ENCODE measurements at places on chromosomes 1 and 21. TPM values are rescaled to one million over a fixed set of nuclear protein-coding genes. Genes with fewer than 3 reads are reported as not detected.

The LRRC53 gene
- total RNA-seq = not detected

The PCP4 gene
- not detected for total RNA-seq

The PROK1 gene
- not detected for total RNA-seq

The PODN gene
- total RNA-seq = not detected

The FMO2 gene
- total RNA-seq = not detected

The NBPF20 gene
- 1.2 TPM for total RNA-seq

The OR2AJ1 gene
- not detected for total RNA-seq

The ADAM30 gene
- total RNA-seq = not detected

The RNU1-3 gene
- 1,570 TPM for total RNA-seq

The OR2M2 gene
- not detected for total RNA-seq

The PPCS gene
- 46.8 TPM for total RNA-seq

The COL16A1 gene
- not detected for total RNA-seq

The MIXL1 gene
- total RNA-seq = not detected

The KCNE1 gene
- total RNA-seq = not detected

The BRDT gene
- total RNA-seq = 0.58 TPM

Data from activated CD4-positive, alpha-beta memory T cell treated with anti-CD3 and anti-CD28 coated beads, Interleukin-2, amount 10 ng/mL, durations not matched to agents 7 days and 5 days (primary cell).